Keratinocyte (primary cell): ENCODE measurements at places on chromosomes 7 and 10.

GRCh38 chr10:23198940-23199767 is 7.0 kb downstream of the PTF1A start:
- DNase-seq, result no peak
- no peak overlapping the region for H3K27ac ChIP-seq
- peaks cover 87% of the 10 kb centered on the region for H3K27me3 ChIP-seq
- no peak overlapping the region for H3K4me3 ChIP-seq
- H3K36me3 ChIP-seq, result no peaks in the 10 kb centered on the region

DNA sequence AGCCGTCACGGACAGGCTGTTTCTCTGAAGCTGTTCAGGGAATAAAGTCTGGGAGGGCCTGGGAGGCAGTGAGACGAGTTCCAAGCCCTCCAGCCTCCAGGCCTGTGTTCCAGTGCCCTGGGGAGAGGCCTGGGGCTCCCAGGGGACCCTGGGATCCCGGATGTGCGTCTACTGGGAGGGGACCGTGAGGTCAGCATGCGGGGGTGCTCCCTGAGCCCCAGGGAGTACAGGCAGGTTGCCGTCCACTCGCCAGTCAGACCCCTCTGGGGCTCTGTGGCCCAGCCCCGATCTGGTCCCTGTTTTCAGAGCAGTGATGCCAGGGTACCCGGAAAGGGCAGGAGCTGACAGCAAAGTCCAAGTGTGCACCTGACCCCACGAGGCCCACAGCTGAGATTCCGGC is 80.9 kb upstream of the DNAAF5 start:
- H3K4me3 ChIP-seq, result no peak overlapping the region
- no peaks in the 10 kb centered on the region for H3K27me3 ChIP-seq
- no peak overlapping the region for H3K27ac ChIP-seq
- DNase-seq, result no peak
- peaks cover 2% of the 10 kb centered on the region for H3K36me3 ChIP-seq
- no peaks in the 10 kb centered on the region for H3K4me1 ChIP-seq

- DNase-seq, result no peak
- no peaks in the 10 kb centered on the region for H3K27me3 ChIP-seq
Measured at GRCh38 chr7:13945670-13946069, 43.8 kb downstream of the ETV1 start.

DNA sequence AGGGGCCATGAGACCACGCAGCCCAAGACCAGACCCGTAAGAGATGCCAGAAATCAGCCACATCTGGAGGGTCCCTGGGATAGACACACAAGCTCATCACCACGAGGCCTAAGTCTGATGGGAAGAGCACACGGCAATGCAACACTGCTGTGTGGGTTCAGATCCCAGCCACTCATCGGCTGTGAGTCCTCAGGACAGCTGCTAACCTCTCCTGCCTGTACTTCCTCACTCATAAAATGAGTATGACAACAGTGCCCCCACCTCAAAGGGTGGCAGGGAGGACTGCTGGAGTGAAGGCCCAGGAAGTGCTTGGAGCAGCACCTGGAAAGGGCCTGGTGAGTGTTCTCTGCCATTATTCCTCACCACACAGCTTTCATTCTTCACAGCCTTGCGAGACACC is 60.9 kb downstream of the MAD1L1 start:
- H3K27ac ChIP-seq, result no peak overlapping the region
- H3K4me3 ChIP-seq, result no peak overlapping the region
- H3K36me3 ChIP-seq, result peaks cover 7% of the 10 kb centered on the region
- no peak for DNase-seq
- H3K27me3 ChIP-seq, result no peaks in the 10 kb centered on the region

DNA sequence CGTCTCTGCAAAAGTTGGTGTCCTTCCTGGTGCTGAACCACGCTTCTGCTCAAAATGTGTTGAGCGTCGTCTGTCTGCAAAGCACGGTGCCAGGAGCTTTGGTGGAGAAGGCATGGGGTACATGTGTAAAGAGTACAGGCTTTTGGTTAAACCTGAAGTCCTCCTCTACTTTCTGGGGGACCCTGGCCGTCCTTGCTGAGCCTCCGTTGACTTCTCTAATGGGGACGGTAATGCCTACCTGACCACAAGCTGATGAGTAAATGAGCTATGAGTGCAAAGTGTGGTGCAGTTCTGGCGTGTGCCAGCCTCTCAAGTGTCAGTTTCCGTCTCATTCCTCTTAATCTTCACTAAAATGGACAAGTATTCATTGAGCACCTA is 527 bp upstream of the HERPUD2 start:
- no peaks in the 10 kb centered on the region for H3K27me3 ChIP-seq
- H3K4me1 ChIP-seq, result peaks cover 34% of the 10 kb centered on the region
- peaks cover 7% of the 10 kb centered on the region for H3K36me3 ChIP-seq
- peak overlapping the region; percentile 92 for H3K4me3 ChIP-seq

DNA sequence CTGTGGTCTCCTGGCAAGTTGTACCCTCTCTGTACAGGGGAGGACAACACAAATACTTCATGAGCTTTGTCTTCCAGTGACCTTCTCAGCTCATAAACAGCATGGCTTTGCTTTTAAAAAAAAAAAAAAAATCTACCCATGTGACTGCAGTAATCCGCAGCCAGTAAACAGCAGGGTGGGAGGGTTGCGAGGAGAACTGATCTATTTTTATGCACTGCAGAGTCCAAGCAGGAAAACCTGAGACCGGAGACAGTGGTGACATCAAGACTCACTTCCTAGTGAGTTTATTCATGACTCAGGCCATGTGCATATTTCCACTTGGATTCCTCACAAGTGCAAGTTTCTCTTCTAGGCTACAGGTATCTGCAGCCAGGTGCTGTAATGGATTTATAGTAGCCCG is 127.9 kb downstream of the NRF1 start:
- H3K4me3 ChIP-seq, result no peak overlapping the region
- H3K36me3 ChIP-seq, result no peaks in the 10 kb centered on the region
- no peaks in the 10 kb centered on the region for H3K4me1 ChIP-seq

GRCh38 chr7:86653919-86654659 is 10.4 kb downstream of the GRM3 start:
- H3K36me3 ChIP-seq, result no peaks in the 10 kb centered on the region
- no peak overlapping the region for H3K27ac ChIP-seq
- H3K4me1 ChIP-seq, result no peaks in the 10 kb centered on the region
- no peak for DNase-seq
- H3K27me3 ChIP-seq, result no peaks in the 10 kb centered on the region

GRCh38 chr10:89175816-89176215 is 31.3 kb downstream of the CH25H start:
- H3K27ac ChIP-seq, result no peak overlapping the region
- DNase-seq, result no peak
- no peaks in the 10 kb centered on the region for H3K36me3 ChIP-seq
- H3K4me3 ChIP-seq, result no peak overlapping the region
- no peaks in the 10 kb centered on the region for H3K27me3 ChIP-seq
- H3K4me1 ChIP-seq, result peaks cover 15% of the 10 kb centered on the region

DNA sequence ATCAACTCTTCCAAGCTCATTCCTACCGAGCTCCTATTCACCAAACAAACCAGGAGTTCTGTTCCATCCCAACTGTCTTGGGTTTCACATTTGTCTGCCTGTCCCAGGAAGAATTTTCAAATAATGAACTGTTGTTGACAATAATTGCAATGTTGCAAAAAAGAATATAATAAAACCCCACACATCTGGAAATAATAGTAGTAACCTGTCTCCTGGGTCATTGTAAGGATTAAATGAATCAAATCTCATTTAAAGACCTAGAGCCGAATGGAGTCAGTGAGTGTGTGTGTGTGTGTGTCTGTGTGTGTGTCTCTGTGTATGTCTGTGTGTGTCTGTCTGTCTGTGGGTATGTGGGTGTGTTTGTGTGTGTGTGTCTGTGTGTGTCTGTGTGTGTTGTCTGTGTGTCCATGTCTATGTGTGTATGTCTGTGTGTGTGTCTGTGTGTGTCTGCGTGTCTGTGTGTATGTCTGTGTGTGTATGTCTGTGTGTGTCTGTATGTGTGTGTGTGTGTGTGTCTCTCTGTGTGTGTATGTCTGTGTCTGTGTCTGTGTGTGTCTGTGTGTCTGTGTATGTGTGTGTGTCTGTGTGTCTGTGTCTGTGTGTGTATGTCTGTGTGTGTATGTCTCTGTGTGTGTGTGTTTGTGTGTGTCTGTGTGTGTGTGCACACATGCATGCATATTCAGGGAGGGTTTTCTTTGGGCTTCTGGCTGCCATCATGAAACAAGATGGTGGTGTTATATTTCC is 52.7 kb downstream of the TMEM130 start:
- H3K27me3 ChIP-seq, result no peaks in the 10 kb centered on the region
- H3K27ac ChIP-seq, result no peak overlapping the region
- no peaks in the 10 kb centered on the region for H3K36me3 ChIP-seq

- H3K4me3 ChIP-seq, result no peak overlapping the region
- peaks cover 22% of the 10 kb centered on the region for H3K4me1 ChIP-seq
- H3K36me3 ChIP-seq, result no peaks in the 10 kb centered on the region
- H3K27me3 ChIP-seq, result no peaks in the 10 kb centered on the region
Measured at GRCh38 chr7:142459551-142459963, 201.7 kb upstream of the PRSS58 start.

DNA sequence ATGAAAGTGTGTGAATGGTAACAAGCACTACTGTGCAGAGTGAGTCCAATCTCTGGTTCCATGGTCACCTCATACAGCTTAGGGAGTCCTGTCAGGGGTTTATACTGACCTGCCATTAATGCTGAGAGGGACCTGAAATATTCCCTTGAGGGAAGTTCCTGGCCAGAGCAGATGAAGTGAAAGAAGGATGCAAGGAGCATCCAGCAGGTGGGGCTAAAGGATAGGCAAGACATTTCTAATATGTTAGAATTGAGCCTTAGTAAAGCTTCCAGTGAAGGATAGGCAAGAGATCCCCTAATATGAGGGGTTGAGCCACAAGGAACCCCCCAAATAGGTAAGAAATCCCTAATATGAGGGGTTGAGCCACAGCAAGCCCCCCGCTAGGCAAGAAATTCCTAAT is 25.5 kb upstream of the FAM221A start:
- no peak for DNase-seq
- no peaks in the 10 kb centered on the region for H3K4me1 ChIP-seq
- no peaks in the 10 kb centered on the region for H3K36me3 ChIP-seq
- H3K27me3 ChIP-seq, result no peaks in the 10 kb centered on the region
- H3K27ac ChIP-seq, result no peak overlapping the region

DNA sequence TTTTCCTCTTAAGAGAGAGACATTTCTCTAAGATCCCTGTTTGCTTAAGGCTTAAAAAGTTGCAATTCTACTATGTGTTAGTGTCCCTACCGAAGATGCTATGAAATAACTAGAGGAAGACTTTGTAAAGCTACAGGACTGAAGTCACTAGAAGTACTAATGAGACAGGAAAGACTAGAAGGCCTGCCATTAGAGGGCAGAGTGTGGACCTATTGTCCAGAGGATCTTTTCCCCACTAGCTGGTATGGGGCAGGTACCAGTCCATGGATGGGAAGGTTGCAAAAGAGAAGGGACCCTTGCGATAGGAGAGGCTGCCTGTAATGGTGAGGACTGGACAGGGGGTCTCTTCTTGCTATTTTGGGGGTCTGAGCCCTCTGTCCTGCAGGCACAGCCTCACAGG is 178.1 kb downstream of the TMEM178B start:
- no peak for DNase-seq
- no peak overlapping the region for H3K4me3 ChIP-seq
- H3K27me3 ChIP-seq, result no peaks in the 10 kb centered on the region
- no peaks in the 10 kb centered on the region for H3K4me1 ChIP-seq

DNA sequence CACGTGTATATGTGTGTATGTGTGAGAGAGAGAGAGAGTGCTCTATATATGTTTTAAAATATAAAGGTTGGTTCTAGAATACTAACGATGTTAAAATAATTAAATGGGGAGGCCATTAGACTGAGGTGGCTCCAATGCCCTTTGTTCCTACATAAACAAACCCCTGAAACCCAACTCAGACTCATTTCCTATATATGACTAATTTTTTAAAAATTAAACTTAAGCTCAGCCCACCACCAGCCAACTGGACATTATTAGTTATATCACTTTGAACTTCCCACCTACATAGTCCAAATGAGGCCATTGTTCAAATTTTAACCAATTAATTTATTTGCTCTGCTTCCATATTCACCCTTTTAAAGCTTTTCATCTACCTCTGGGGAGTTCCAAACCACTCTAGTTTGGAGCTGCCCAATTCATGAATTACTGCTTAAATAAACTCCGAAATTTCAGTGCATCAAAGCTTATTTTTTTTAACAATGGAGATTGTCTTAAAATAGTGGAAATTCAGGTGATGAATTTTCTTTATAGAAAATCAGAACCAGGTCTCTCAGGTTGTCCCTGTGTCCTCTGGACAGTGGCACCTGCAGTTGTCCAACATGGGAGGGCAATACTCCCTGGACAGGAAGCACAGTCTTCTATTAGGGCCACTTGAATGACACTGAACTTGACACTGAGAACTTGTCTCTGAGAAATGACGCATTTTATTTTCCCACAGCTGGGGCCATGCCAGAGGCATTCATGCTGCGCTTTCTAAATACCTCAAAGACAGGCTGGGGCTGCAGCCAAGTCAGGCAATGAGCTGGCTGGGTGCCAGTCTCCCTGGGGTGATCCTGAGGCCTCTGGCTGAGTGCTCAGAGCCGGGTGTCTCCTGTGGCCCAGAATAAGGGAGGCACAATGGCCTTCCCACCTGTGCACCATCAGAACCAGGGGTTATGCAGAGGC is 109.5 kb upstream of the TMEM72 start:
- no peak overlapping the region for H3K4me3 ChIP-seq
- H3K36me3 ChIP-seq, result no peaks in the 10 kb centered on the region
- H3K27me3 ChIP-seq, result no peaks in the 10 kb centered on the region

- peak; percentile 97 for DNase-seq
- no peaks in the 10 kb centered on the region for H3K27me3 ChIP-seq
- H3K36me3 ChIP-seq, result no peaks in the 10 kb centered on the region
- no peak overlapping the region for H3K4me3 ChIP-seq
- peaks cover 27% of the 10 kb centered on the region for H3K4me1 ChIP-seq
- H3K27ac ChIP-seq, result peak overlapping the region; percentile 63
Measured at GRCh38 chr10:77350711-77351119, 286.9 kb downstream of the KCNMA1 start.

DNA sequence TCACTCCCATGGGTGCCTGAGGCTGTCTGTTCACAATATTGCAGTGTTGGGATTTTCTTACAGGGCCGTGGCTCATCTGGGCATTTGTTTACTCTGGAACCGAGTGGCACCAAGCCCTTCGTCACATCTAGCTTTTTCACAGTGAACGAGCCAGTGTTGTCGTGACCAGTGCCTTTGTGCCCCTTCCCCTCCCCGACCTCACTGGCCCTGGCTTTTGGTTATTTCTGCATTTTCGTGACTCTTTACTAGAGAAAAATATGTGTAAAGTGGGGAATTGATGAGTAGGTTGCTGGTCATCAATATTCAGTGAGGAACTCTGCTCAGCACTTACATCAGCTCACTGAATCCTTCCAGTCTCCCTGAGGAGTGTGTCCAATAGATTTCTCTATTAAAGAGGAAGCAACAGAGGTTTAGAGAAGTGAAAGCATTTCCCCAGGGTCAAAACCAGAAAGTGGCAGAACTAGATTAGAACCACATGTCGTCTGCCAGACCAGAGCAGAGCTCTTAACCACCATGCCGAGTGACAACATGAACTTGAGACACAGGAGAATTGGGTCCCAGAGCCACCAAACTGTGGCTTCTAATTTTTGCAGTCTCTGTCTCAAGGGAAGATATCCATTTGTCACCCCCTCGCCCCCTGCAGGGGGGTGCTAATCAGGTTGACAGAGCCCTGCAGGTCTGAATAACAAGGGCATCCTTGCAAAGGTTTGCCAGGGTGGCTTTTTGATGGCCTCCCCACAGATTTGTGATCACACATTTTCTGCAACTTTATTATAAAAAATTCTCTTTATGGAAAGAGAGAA is 125.3 kb downstream of the CHN2 start:
- no peak overlapping the region for H3K4me3 ChIP-seq
- H3K27me3 ChIP-seq, result no peaks in the 10 kb centered on the region
- no peak for DNase-seq
- H3K36me3 ChIP-seq, result no peaks in the 10 kb centered on the region
